Diencephalon (tissue), 1 donor: ENCODE measurements at places on chromosomes 16 and 17. TPM values are rescaled to one million over a fixed set of nuclear protein-coding genes. Genes with fewer than 3 reads are reported as not detected.

The SLC16A13 gene
- total RNA-seq = 0.92 TPM

The LHX1 gene
- 5.3 TPM for total RNA-seq

The CD2BP2 gene
- total RNA-seq = 39.9 TPM

The TERB1 gene
- total RNA-seq = 0.23 TPM

The ENO3 gene
- total RNA-seq = 1.8 TPM

The PROCA1 gene
- 5.5 TPM for total RNA-seq

The CFAP119 gene
- 8.8 TPM for total RNA-seq

The GLOD4 gene
- 67.6 TPM for total RNA-seq

The UNC13D gene
- 2.5 TPM for total RNA-seq

The SP6 gene
- total RNA-seq = 0.23 TPM

The RAI1 gene
- total RNA-seq = 16.4 TPM

The ARHGAP44 gene
- 19.1 TPM for total RNA-seq

The ZNF276 gene
- total RNA-seq = 16.1 TPM

The CCNF gene
- 13.4 TPM for total RNA-seq

The OR1A2 gene
- not detected for total RNA-seq

The FN3K gene
- total RNA-seq = 13.6 TPM

The CBX2 gene
- total RNA-seq = 9.9 TPM

The SLC6A2 gene
- not detected for total RNA-seq

The CMIP gene
- 56.1 TPM for total RNA-seq

The KCNH6 gene
- 0.69 TPM for total RNA-seq

The KRT28 gene
- total RNA-seq = not detected

The ASIC2 gene
- 39.4 TPM for total RNA-seq

The KCNJ18 gene
- total RNA-seq = not detected

The GAS2L2 gene
- total RNA-seq = 1.2 TPM

The MT3 gene
- total RNA-seq = 51.7 TPM

The MSLN gene
- not detected for total RNA-seq

The NUDT16L1 gene
- 47.5 TPM for total RNA-seq

The RSAD1 gene
- total RNA-seq = 14.1 TPM

The HSF4 gene
- 14.3 TPM for total RNA-seq

The CACNG3 gene
- total RNA-seq = 2.5 TPM

The MT1X gene
- total RNA-seq = 14.3 TPM

The HEATR9 gene
- not detected for total RNA-seq

The SMTNL2 gene
- 5.8 TPM for total RNA-seq
